ENCODE measurements at places on chromosomes 3 and 15.
A peak's percentile ranks its signal among the peaks of the same experiment; 100 is the strongest.

- peak; percentile 19 for DNase-seq
Measured at GRCh38 chr3:86245360-86245759, 745.6 kb downstream of the VGLL3 start.

GRCh38 chr3:63933459-63933858, 21.3 kb upstream of the SCAANT1 start:
- DNase-seq, result no peak

DNA sequence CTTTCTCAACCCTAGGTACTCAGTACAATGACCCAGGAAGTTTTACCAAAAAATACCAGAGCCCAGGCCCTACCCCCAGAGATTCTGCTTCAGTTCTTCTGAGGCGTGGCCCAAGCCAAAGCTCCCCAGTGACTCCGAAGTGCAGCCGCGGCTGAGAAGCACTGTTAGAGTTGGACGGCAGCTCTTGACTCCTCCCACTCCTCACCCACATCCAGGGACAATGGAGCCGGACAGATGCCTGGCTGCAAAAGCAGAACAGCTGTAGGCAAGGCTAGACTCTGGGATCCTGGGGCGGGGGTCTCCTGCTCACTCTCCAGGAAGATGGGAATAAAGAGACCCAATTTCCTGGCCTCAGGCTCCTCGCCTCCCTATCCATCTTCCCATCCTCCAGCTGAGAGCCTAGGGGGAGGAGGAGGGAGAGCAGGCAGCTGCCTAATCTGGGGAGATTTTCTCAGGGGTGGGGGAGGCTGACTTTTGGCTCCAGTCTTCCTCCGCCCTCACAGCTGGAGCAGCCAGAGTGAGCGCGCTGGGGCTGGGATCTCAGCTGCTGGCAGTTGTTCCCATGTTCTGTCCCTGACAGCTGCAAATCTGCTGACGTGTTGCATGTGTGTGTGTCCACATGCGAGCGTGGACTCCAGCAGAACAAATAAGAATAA, 223.8 kb downstream of the OPA1 start:
- peak; percentile 84 for DNase-seq

GRCh38 chr3:10417847-10418246, 87.5 kb downstream of the ATP2B2 start:
- DNase-seq, result no peak

- peak; percentile 21 for DNase-seq
Measured at GRCh38 chr3:108190346-108190745, 31.9 kb downstream of the IFT57 start.

DNA sequence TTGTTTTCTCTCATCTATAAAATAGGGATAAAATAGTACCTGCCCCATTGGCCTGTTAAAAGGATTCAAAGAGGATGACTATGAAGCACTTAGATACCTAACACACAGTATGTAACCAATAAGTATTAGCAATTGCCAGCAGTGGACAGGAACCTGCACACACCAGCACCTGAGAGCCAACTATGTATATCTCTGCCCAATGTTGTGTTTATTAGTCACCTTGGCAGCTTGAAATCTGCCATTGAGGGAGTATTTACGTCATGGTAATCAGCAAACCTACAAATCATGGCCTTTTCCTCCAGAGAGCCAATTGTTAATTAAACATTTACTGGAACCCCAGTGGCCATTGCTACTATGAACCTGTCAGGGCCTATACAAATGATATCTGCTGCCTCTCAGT, 13.8 kb downstream of the LARS2 start:
- DNase-seq, result no peak

DNA sequence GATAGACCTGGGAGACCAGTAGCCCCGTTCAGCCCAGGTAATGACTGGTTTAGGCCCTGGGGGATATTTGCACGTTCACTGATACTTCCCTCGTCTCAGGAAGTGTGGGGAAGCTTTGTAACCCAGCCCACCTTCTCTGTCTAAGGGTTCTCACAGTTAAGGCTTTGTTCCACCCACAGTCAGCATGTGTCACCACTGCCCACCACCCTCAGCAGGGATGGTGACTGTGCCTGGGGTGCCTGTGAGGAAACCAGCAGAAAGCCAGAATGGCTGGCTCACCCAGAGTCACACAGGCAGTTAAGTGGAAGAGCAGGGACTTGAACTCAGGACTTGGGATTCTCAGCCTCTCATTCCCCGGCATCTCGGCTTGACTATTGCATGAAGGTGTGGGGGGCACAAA, 5.2 kb downstream of the KBTBD13 start:
- DNase-seq, result no peak

GRCh38 chr3:159835126-159835525, 153.5 kb upstream of the IL12A start:
- DNase-seq, result no peak

DNA sequence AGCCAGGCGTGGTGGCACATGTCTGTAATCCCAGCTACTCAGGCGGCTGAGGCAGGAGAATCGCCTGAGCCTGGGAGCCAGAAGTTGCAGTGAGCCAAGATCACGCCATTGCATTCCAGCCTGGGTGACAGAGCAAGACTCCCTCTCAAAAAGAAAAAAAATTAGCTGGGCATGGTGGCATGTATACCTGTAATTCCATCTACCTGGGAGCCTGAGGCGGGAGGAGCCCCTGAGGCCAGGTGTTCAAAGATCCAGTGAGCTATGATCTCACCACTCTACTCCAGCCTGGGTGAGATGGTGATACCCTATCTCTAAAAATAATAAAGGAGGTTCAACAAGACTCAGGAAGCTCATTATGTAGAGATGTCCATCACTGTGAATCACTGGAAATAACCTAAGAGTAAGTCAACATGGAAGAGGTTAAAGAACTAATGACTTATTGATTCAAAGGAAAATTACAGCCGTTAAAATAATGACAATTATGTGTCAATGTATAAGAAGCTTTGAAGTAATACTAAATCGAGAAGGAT, 19.8 kb upstream of the RAB7A start:
- no peak for DNase-seq

All from A673 (cell line).